DMS79 (cell line): ENCODE measurements at places on chromosomes 1 and 21.

GRCh38 chr1:247434005-247434404 is 18.0 kb downstream of the NLRP3 start:
- no peak for DNase-seq

GRCh38 chr1:199746666-199747384 is 280.7 kb upstream of the NR5A2 start:
- no peak for DNase-seq

GRCh38 chr21:43298546-43299440 is 128.1 kb downstream of the SIK1 start:
- DNase-seq: no peak

GRCh38 chr1:194503209-194503608 is 1316.8 kb upstream of the B3GALT2 start:
- no peak for DNase-seq

- no peak for DNase-seq
Measured at GRCh38 chr21:27683292-27683691, 716.4 kb upstream of the ADAMTS5 start.

- DNase-seq: peak; percentile 27
Measured at GRCh38 chr1:38454749-38455441, 404.7 kb downstream of the RRAGC start.

DNA sequence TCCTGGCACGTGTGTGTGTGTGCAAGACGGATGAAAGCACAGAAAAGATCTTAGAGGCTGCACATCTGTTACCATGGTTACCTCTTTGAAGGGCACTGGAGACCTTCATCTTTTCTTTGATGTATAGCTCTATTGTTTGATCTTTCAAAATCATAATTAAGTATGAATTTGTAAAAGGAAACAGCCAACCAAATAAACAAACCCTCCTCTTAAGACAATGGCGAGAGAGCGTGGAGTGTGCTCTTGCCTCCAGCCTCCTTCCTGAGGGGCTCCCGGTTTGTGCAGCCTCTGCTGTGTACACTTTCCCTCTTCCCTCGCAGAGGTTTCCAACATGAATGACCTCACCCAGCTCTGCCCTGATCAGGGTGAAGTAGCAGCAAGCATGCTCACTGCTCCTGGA is 27.9 kb downstream of the CACNA1S start:
- DNase-seq: peak; percentile 88

DNA sequence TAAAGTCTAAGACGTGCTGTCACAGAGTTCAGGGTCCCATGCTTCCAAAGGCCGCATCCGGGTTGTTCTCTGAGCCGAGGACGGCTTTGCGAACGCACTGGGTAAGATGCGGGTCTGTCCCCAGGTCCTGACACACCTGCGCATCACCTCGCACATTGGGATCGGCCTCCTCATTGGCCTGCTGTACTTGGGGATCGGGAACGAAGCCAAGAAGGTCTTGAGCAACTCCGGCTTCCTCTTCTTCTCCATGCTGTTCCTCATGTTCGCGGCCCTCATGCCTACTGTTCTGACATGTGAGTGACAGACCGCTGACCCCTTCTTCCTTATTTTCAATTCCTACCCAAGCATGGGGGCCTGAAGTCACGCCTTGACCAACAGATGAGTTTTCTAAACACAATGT is 25.3 kb downstream of the TFF3 start:
- DNase-seq: no peak

DNA sequence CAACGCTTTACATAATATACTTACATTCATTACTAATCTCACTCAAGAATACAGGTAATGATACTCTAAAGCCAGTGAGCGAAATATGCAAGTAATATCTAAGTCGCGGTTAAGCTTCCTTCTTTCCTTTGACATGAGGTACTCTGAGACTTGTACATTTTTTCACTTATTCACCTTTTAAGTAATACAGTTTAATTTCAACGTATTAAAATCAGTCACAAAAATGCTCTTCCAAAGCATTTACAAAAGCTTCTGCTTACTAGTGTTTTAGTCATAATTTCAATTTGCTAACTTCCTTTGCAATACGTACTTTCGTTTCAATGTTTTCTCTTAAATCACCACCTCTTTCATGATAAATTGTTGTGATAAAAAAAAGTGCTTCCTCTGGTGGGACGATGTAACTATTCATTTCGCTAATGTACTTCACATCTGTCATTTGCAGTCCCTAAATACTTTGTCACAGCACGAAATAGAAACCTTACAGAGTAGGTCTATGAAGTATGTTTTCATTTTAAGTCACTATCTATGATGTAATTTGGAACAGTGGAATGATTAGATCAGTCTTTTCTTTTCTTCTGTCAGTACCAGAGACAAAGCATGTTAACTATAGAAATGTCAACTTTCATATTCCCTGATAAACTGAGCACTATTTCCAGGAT is 34.0 kb upstream of the ADGRL4 start:
- no peak for DNase-seq

DNA sequence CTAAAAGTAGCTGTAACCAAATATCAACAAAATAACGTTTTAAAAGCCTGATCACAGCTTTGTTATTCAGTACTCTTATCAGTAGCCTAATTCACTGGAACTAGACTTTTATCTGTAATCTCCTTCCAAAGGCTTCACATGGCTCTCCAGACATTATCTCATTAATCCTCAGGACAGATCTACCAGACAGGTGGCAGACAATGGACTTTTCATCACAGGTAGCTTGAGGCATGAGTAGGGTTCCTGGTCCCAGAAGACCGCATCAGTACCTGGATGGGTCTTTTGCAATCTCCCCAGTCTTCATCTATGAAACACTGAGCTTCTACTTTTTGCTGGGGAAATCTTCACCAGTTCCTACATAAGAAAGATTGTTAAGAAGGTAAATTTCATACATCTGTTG is 132.2 kb upstream of the FOXD3 start:
- no peak for DNase-seq

GRCh38 chr1:230067871-230068620 is 1.0 kb downstream of the GALNT2 start:
- DNase-seq: no peak

- no peak for DNase-seq
Measured at GRCh38 chr1:11700601-11701467, 9.3 kb downstream of the DRAXIN start.

DNA sequence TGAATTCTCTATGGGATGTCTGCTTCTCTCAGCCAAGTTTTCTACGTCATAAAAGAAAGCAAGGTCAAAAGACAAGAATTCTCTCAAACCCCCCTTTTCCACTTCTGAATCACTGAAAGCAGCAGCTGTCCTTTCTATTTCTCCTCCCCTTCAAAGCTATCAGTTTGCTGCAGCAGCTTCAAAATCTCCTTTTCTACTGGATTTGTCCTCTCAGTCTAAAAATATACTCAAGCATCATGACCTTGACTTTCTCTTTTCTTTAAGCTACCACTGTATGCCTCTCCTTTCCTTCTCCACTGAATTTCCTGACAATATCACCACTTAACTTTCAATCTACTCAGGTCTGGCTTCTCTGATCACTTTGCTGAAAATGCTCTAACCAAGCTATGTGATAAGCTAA is 1.9 kb downstream of the WDR64 start:
- DNase-seq: no peak

DNA sequence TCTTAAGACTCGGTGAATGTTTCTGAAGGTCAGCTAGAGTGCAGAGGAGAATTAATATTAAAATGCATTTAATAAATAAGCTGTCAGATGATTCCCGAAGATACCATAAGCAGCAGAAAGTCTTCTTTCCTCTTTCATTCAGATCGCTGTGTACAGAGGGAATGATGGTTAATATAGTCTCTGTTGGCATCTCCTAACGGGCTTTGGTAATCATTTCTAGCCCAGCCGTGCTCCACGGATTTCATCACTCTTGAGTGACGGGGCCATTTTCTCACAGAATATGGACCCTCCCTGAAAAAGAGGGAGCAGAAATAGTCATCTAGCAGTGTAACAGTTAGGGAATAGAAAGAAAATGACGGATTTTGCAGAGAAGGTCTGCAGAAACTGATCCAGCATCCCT is 103.1 kb downstream of the ST6GALNAC3 start:
- no peak for DNase-seq

- DNase-seq: no peak
Measured at GRCh38 chr21:32844653-32845436, 73.3 kb upstream of the PAXBP1 start.

- no peak for DNase-seq
Measured at GRCh38 chr1:3022976-3023375, 1.7 kb downstream of the ACTRT2 start.

- DNase-seq: no peak
Measured at GRCh38 chr1:35001743-35002142, 16.6 kb upstream of the TMEM35B start.

GRCh38 chr1:179264507-179264906 is 29.1 kb upstream of the SOAT1 start:
- DNase-seq: no peak

DNA sequence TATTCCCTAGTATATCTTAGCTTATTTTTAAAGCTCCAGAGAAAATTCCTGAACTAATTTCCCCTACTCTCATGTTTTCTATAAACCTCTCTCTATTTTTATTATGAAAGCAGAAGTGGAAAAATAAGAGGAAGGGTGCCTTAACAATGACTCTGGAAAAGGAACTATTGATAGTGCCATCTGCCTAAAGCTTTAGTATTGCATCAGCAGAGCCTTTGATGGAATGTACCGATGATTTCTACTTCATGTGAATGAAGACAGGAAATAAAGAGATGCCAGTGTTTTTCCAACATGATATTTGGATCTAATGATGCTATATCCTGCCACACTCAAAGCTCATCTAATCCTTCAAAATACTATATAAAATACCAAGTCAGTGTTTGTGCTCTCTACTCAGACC is 35.1 kb downstream of the TNFSF18 start:
- DNase-seq: no peak

DNA sequence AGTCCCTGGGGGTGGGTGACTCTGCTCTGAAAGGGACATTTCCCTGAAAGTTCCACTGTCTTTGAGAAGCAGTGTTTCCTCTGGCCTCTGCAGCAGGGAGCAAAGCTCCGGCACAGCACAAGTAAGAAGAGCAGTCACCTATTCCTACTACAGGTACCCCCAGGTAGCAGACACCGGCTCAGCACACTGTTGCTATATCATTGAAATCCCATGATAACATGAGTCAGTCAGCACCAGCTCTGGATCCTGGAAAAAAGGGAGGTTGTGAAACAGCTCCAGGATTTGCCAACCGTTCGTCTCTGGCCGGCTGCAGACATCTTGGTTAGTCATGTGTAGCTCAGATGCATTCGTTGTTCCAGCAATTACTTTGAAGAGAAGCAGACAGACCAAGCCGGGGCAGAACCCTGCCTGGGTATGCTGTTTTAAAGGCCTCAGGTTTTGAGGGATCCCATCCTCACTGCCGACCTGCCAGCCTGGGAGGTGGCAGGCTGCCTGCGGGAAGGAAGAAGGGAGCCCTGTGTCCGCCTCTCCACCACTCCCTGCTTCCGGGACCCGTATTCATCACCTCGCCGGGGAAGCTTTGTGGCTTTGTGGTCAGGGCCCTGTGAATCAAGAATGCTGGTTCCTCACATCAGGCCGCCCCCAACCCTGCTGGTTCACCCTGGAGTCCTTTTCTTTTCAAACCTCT is 139.2 kb downstream of the CLIC6 start:
- no peak for DNase-seq

GRCh38 chr1:41476807-41477361 is 7.6 kb downstream of the EDN2 start:
- DNase-seq: peak; percentile 39

- no peak for DNase-seq
Measured at GRCh38 chr1:32122151-32122550, 14.3 kb downstream of the KPNA6 start.

- DNase-seq: no peak
Measured at GRCh38 chr1:59223989-59224634, 72.8 kb upstream of the FGGY start.

DNA sequence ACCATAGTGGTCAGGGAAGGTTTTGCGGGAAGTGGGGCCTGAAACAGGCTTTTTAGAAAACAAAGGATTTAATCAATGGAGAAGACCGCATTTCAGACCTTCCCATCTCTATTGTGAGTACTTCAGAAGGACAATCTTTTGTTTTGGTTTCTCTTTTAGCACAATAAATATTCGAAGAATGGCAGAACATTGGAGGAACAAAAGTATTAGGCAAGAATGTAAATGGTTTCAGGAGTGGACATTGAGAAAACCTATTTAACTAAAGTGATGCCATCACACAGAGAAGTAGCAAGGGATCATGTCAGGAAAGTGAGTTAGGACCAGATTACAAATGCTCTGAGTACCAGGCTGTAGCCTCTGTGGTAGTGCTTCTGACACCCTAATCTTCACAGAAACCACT is 26.8 kb upstream of the UBE2U start:
- DNase-seq: no peak

- no peak for DNase-seq
Measured at GRCh38 chr1:213938776-213939175, 49.0 kb upstream of the PROX1 start.

GRCh38 chr1:152189657-152190442 is 30.8 kb upstream of the RPTN start:
- DNase-seq: no peak

GRCh38 chr1:203130358-203130985 is 2.9 kb downstream of the ADORA1 start:
- no peak for DNase-seq

DNA sequence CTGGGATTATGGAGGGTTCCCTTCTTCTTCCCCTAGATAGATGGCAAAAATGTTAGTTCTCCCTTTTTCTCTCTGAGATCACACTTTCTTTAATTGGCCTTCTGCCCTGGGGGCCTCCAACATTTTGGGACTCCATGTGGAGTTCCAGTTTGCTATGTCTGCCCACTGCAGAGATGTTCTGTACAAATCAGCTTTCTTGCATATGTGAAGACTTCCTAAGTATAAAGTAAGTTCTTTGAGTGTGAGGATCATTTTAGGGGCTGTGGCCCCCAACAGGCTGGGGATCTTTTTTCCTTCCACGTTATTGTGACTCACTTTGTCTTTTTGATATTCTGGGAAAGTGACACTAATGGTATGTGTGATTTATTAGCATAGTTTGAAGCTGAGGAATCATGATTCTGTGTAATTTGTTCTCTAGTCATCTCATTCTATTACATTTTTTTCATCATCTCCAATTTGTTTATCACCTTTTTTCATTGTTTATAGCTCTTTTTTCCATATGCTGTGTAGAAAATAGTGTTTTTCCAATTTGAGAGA is 48.2 kb downstream of the HHAT start:
- DNase-seq: no peak

DNA sequence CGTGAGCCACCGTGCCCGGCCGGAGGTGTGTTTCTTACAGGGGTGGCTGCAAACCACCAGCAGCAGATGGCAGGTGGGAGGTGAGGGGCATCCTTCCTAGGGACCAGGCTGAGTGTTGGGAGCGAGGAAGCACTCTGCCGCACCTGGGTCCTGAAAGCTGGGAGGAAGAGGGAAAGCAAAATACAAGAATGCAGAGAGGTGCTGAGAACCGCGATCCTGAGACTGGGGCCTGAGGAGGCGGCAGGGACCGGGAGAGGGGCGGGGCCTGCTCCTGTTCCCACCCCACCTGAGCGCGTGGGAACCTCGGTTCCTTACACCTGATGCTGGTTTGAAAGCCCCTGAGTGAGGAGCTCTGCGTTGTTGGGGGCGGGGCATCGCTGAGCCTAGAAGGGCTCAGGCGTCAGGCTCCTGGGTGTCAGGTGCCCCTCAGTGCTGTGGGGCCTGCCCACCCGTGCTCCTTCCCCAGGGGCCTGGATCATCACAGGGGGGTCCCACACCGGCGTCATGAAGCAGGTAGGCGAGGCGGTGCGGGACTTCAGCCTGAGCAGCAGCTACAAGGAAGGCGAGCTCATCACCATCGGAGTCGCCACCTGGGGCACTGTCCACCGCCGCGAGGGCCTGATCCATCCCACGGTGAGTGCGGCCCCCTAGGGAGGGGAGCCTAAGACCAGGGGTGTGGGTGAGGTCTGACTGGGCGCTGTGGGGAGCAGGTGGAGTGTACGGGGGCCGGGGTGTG is 15.5 kb downstream of the TRPM2 start:
- DNase-seq: no peak
